Astrocyte of the spinal cord (primary cell): ENCODE measurements at places on chromosomes 3 and 15.

GRCh38 chr3:119457246-119457645, 6.2 kb downstream of the TMEM39A start:
- no peak for DNase-seq

- DNase-seq: no peak
These were observed 503.0 kb downstream of the EDEM1 start for GRCh38 chr3:5690490-5690889.

DNA sequence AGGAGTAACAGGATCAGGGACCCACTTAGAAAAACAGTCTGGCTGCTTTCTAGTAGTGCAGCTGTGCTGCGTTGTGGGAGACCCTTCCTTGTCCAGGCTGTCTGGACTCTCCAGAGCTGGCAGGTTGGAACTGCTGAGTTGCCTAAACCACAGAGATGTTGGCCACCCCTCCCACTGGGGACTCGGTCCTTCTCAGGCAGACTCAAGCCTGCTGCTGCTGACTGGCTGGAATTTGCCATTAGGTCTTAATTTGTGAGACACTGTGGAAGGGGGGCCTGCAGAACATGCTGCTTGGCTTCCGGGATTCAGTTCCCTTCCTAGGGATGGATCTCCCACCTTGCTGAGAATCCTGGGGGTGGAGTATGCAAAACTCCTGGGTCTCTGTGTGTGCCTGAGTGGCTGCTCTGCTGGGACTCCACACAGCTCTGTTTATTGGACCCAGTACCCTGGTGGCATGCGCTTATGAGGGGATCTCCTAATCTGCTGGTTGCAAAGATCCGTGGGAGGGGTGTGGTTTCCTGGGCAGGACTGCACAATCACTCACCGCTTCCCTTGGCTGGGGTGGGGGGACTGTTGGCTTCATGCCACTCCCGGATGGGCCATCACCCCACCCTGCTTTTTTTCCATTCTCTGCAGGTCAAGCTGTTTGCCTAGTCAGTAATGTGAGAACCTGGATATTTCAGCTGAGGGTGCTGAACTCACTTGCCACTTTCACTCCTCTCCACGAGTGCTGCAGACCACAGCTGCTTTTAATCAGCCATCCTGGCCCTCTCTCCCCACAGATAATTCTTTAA, 150.5 kb downstream of the CFAP20DC start:
- DNase-seq: peak; percentile 1

- no peak for DNase-seq
These were observed 102.2 kb upstream of the LPP start for GRCh38 chr3:188051801-188052168.

DNA sequence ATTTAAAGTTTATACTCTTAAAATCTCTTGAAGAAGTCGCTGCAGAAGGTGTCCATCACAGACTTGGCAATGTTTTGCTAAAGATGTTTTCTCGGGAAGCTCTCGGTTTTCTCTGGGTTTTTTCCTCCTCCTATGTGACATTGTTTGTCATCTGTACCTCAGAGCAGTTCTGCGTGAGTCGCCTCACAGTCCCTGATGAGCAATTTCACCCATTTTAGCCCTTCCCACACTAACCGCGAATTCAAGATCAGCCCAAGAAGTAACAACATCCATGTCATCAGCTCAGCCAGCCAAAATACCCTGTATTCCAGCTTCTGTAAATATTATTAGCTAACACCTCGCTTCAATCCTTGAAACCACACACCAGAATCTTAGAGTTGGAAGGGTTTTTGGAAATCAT, 224.3 kb upstream of the SETMAR start:
- no peak for DNase-seq

- no peak for DNase-seq
These were observed 267.9 kb downstream of the RPLP1 start for GRCh38 chr15:69720536-69720935.

GRCh38 chr3:38130631-38131065, 6.3 kb downstream of the ACAA1 start:
- no peak for DNase-seq

DNA sequence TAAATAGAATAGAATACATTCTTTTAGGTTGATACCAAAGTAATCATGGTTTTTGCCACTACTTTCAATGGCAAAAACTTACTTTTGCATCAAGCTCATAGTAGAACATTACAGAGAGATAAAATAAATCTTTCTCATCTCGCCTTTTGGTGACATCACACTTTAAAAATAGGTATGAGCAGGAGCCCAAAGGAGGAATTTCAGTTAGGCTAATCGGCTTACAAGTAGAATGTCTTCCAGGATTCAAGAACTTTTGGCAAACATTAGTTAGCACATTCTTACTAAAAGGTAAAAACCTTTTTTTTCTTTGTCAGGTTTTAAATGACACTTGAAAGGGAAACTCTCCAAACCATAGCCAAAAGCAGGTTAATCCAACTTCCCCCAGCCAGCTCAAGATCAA, 59.7 kb upstream of the CMSS1 start:
- no peak for DNase-seq

DNA sequence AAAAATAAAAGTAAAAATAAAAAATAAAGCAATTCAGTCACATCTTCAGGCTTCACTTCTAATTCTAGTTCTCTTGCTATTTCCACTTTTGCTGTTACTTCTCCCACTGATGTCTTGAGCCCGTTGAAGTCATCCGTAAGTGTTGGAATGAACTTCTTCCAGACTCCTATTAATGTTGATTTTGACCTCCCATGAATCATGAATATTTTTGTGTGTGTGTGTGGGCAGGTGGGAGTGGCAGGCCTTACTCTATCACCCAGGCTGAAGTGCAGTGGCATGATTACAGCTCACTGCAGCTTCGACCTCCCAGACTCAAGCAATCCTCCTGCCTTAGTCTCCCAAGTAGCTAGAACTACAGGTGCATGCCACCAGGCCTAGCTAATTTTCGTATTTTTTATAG, 10.7 kb downstream of the USP4 start:
- no peak for DNase-seq

- DNase-seq: peak; percentile 78
These were observed 1.6 kb downstream of the TSC22D2 start for GRCh38 chr3:150409512-150410310.

DNA sequence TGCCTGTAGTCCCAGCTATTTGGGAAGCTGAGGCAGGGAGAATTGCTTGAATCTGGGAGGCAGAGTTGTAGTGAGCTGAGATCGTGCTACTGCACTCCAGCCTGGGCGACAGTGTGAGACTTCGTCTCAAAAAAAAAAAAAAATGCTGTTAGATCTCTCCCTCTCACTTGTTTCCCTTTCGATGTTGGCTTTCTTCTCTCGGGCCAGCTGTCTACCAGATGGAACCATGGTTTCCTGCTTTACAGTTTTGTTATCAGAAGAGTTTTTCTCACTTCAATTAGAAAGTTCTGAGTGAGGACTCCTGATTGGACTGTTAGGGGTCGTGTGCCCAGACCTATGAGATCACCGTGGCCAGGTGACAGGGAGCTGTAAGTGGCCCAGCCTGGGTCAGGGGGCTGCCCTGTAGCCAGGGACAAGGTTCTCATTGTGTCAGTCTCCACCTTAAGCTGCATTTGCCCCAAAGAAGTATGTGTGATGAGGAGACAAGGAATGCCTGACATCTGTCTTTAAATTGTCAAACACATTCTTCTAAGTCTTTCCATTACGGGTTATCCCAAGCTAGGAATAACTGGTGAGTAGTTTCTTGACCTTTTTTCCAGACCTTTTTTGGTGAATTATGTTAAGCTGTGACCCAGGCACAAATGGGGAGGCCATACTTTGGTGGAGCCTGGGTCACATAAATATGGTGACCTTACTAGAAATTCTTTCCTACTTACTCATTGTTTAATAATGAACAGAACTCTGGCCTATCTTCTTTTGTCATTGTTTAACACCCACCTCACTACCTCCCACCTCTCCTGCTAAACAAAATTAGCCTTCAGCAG, 25.2 kb downstream of the SNAPC5 start:
- DNase-seq: peak; percentile 15

DNA sequence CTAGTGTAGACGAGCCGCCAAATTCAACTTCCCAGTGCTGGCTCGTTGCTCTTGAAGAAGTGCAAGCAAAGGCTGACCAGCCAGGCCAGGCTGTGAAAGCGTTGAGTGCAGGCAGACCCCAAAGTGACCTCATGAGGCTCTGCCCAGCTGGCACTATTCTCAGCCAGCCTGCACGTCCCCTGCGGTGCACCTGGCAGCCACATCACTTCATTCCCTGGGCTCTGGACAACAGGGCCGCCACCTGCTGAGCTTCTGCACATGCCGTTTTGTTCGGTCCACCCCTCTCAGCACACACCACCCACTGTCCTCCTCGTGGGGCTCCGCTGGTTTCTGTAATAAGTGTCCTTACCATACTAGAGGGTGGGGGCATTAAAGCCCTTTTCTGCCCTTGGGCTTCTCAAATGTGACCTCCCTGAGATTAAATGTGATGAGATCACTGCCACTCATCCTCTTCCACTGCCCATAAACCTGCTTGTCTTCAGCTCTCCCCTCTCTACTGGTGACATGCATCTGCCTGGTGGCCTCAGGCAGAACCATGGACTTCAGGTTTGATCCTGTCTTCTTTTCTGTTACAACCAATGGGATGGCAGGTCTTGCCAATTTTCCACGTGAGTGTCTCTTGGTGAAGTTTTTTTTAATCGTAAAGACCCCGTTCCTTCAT, 6.1 kb downstream of the RASGRF1 start:
- DNase-seq: no peak

DNA sequence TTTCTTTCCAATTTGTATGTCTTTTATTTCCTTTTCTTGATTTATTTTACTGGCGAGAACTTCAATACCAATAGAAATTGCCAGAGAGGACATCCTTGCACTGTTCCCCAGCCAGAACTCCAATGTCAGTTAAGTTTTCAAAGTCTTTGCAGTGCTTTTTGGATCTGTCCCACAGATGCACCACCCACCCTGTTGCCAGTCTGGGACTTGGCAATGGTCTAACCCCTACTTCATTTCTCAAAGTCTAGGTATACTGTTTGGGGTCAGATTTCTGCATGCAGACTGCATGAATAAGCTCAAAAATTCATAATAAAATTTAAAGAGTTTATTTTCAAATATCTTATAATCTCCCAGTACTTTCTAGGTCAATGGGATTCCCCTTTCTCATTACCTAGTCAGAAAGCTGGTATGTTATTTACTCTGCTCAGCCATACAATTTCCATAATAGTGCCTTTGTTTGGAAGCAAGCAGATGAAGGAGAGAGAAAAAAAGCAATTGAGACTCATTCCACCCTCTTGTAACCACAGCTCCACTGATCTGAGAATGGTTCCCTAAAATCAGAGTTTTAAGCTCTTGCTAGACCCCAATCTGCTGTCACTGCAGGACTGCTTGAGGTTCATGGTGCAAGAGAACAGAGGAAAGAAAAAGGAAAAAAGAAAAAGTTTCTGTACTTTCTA, 125.9 kb upstream of the PLXND1 start:
- DNase-seq: peak; percentile 17

- DNase-seq: no peak
These were observed 13.3 kb downstream of the BCL2A1 start for GRCh38 chr15:79957741-79958140.

DNA sequence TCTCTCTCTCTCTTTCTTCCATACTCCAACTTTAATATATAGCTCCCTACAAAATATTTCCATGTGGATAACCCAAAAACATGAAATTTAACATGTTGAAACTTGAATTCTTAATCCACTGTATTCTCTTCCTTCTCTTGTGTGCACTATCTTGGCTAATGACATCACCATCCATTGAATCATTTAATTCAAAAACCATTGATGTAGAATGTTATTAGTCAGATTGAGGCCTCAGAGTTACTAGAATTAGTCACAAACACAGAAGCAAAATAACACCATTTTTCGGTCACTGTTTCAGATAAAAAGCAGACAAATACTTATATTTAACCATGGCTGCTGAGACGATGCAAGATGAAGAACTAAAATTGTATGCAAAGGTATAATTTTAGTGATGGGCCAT, 256.9 kb upstream of the LRRC3B start:
- DNase-seq: no peak

DNA sequence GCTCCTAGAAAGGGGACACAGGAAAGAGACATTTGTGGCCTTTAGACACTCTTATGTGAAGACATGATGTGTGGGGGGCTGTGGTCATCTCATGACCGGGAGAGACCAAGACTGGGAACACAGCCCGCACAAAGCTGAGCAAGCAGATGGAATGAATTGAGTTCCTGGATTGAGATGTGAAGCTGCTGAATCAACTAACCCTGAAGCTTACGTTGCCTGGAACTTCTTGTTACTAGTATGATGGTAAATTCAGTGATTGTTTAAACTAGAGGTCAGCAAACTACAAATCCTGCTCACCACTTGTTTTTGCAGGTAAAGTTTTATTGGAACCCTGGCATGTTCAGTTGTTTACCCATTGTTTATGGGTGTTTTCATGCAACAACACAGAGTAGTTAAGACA, 83.4 kb upstream of the BHLHE40 start:
- DNase-seq: no peak

- DNase-seq: no peak
These were observed 34.0 kb downstream of the SCG5 start for GRCh38 chr15:32675466-32675865.

DNA sequence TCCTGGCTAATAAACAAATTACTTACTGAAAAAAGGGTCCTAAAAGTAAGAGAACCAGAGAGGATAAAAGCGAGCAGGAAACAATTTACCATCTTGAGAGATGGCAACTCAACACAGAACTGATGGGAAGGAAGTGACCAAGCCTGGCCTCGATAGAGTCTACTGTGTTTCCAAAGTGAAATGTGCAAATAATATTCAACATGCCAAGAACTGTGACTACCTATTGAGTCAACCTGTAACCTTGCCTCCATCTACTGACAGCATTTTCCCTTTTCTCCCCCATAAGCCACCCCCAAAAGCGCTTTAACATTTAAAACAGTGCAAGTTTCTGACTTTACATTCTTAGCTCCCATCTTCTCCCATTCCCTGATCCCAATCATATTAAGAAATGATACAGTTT, 75.4 kb upstream of the PSMD6 start:
- DNase-seq: no peak

DNA sequence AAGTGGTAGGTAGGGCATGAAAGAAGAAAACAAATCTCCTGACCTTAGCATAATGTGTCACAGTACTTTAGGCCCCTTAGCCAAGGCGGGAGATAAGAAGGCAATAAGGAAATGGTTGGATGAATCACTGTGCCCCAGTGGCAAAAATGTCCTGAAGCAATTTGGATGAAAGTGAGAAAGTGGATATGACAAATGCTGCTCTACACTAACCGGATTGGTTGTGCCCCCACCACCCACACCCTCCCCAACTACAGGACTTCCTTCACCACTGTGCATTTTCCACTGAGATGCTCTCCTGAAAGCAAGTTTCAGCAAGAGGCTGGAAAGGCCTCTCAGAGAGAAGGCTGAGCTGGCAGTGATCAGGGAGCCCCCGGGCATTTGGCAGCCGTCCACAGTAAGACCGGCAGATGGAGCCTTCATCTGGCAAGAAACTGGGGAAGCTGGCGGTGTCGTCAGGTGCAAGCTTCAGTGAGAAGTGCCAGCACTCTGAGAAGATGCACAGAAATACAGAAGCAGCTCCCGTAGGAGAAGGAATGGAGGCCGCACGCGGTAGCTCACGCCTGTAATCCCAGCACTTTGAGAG, 63.8 kb downstream of the ATP1B3 start:
- DNase-seq: peak; percentile 63

- no peak for DNase-seq
These were observed 23.2 kb upstream of the PARL start for GRCh38 chr3:183907911-183908331.
